ENCODE measurements at places on chromosomes 6 and 20.
A peak's percentile ranks its signal among the peaks of the same experiment; 100 is the strongest.

GRCh38 chr20:33318096-33318429 is 35.0 kb downstream of the BPIFB1 start:
- DNase-seq, result no peak

DNA sequence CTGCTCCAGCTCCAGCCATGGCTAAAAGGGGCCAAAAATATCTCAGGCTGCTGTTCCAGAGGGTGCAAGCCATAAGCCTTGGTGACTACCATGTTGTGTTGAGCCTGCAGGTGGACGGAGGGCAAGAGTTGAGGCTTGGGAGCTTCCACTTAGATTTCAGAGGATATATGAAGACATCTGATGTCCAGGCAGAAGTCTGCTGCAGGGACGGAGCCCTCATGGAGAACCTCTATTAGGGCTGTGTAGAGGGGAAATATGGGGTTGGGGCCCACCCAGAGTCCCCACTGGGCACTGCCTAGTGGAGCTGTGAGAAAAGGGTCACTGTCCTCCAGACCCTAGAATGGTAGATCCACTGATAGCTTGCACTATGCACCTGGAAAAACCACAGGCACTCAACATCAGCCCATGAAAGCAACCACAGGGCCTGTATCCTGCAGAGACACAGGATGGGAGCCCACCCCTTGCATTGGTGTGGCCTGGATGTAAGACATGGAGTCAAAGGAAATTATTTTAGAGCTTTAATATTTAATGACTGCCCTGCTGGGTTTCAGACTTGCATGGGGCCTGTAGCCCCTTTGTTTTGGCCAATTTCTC is 70.5 kb downstream of the NINL start:
- no peak for DNase-seq

GRCh38 chr6:20777801-20778200 is 243.5 kb downstream of the CDKAL1 start:
- DNase-seq, result no peak

GRCh38 chr20:61799928-61800327 is 265.8 kb downstream of the TAF4 start:
- DNase-seq, result no peak

- DNase-seq, result no peak
These were observed 955.6 kb downstream of the TBC1D32 start for GRCh38 chr6:120378582-120379220.

DNA sequence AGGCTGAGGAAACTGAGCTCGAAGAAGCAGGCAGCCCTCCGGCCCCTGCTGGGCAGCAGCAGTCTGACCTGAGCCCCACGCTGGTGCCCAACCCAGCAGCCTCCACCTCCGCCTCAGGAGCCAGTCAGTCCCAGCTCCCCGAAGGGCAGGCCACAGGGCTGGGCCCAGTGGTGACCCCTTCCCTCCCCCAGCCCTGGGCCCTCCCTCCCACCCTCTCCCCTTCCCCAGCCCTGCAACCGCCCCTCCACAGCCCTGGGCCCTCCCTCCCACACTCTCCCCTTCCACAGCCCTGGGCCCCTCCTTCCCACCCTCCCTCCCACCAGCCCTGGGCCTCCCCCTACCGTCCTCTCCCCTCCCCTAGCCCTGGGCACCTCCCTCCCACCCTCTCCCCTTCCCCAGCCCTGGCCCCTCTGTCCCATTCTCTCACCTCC is 115.0 kb downstream of the TAF4 start:
- no peak for DNase-seq

DNA sequence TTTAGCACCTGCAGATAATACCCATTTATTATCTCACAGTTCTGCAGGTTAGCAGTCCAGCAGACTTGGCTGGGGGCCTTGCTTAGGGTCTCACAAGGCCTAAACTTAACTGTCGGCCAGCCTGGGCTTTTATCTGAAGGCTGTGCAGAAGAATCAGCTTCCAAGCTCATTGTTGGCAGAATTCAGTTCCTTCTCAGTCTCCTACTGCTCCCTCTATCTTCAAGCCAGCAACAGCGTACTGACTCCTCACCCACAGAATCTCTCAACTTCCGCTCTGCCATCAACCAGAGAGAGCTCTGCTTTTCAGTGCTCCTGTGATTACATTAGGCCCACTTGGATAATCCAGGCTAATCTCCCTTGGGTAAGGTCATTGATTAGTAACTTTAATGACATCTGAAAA is 30.2 kb upstream of the NHSL1 start:
- DNase-seq, result no peak

GRCh38 chr6:131063028-131063763 is at the start of gene EPB41L2:
TSS of gene EPB41L2 (minus strand) at chr6:131063245. CDS start at chr6:130956485, 106,760 bp downstream.
- peak; percentile 55 for DNase-seq

DNA sequence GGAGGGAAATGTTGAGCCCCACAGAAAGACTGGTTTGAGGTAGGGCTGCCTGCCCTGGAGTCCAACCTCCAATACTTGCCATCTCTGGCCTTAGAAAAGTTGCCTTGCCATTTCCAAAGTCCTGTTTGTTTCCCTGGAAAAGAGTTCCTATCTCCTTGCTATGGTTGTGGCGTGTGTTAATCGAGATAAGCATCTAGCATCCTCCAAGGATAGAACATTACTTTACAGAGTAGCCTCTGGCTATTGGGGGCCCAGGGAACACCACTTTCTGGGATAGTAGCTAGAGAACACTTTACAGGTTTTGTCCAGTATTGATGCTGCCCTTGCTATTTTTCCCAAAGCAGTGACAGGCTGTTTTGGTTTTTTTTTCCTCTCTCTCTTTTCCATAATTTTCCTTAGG is 57.4 kb upstream of the SASH1 start:
- DNase-seq, result no peak

DNA sequence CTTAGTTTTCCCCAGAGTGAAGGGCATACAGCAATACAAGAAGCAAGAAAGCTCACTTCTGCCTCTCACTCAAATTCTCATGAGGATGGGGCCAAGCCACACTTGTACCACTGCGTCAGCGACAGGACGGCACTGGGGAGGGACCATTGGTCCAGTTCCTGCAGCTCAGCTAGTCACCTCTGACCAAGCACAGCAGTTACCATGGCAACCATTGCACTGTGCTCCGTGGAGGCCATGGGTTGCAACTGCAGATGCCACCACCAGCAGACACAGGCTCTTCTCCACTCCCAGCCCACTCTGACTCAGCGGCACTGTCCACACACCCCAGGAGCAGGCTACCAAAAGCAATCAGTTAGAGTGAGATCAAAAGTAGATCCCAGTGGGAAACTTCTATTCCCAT is 441.1 kb upstream of the ARID1B start:
- no peak for DNase-seq

- no peak for DNase-seq
These were observed 10.6 kb upstream of the RBBP8NL start for GRCh38 chr20:62437927-62438326.

DNA sequence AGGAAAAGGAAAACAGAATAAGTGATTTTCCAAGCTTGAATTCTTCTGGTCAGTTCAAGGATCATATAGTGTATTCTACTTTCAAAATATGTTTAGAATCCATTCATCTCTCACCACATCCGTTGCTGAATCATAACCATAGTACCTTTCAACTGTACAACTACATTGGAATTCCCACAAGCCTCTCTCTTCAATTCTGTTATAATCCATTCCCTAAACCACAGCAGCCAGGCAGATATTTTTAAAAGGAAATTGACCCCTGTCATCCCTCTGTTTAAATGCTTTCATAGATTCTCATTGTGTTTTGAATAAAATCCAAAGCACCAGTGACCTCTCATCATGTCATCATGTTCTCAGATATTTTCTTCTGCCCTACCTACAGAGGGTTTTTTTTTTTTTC is 412.7 kb downstream of the GRIK2 start:
- DNase-seq, result peak; percentile 47

DNA sequence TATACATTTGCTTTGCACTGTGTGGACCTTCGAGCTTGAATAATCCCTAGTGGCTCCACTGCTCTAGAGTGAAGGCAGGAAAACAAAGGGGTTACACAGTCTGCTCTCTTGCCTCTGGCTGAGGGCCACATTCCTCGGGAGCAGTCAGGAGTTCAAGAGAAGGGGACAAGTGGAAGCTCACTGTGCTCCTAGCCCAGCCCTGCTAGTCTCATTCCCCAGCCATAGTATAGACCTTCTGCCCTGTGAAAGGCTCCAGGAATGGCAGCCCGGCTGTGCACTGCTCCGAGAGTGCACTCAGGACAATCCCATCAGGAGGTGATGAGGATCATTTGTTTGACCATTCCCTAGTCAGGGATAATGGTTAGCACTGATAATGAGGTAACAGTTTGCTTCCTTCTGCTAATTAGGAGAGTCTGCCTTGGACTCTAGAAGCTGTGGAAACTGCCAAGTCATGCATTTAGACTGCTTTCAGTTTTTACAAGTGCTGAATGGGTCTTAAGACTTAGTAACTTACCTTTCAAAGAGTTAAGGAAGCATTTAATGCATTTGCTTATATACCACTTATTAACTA is 8.5 kb downstream of the IYD start:
- no peak for DNase-seq

- no peak for DNase-seq
These were observed 77.0 kb downstream of the MMS22L start for GRCh38 chr6:97205966-97206365.

- DNase-seq, result no peak
These were observed 128.2 kb downstream of the NCOA3 start for GRCh38 chr20:47629907-47630306.

GRCh38 chr20:41903586-41903985 is 285.4 kb upstream of the CHD6 start:
- no peak for DNase-seq

GRCh38 chr6:160505970-160506369 is 157.8 kb downstream of the SLC22A3 start:
- no peak for DNase-seq

DNA sequence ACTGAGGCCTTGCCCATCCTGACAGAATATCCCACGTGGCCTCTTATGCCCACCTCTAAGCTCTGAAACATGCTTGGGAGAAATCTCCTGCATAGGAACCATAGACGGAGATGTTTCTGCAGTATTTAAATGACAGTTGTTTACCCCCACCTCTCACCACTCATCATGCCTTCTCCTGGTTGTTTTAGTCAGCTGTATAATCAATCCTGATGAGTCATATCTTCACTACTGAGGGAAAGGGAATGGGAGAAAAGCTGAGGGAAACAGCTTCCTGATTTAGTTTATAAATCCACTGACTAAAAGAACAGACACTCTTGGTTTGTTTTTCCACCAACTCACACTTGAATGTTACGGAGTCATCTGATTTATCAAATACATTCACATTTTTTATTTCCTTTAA is 113.2 kb upstream of the TENT5A start:
- DNase-seq, result peak; percentile 29
